ENCODE measurements at places on chromosomes 3 and 15.

GRCh38 chr15:34708422-34708821 lies 46.4 kb downstream of the GJD2 start:
- DNase-seq = peak; percentile 10

GRCh38 chr3:169161011-169161410 lies 502.5 kb downstream of the MECOM start:
- no peak for DNase-seq

DNA sequence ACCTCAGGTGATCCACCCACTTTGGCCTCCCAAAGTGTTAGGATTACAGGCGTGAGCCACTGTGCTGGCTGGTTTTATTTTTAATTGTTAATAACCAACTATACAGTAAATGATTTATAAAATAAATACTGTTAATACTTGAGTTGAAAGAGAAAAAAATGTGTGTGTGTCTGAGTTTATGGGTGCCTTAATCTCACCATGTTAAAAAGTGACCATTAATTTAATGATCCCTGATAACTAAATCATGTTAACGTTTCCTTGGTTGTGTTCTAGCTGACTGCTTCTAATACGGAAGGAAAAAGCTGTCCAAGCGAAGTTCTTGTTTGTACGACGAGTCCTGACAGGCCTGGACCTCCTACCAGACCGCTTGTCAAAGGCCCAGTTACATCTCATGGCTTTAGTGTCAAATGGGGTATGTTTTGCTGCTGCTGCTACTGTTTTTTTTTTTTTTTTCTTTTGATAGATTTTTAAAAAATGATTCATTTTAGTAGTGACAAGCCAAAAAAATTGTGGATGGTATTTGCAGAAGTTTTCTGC lies 113.5 kb downstream of the GHSR start:
- no peak for DNase-seq

DNA sequence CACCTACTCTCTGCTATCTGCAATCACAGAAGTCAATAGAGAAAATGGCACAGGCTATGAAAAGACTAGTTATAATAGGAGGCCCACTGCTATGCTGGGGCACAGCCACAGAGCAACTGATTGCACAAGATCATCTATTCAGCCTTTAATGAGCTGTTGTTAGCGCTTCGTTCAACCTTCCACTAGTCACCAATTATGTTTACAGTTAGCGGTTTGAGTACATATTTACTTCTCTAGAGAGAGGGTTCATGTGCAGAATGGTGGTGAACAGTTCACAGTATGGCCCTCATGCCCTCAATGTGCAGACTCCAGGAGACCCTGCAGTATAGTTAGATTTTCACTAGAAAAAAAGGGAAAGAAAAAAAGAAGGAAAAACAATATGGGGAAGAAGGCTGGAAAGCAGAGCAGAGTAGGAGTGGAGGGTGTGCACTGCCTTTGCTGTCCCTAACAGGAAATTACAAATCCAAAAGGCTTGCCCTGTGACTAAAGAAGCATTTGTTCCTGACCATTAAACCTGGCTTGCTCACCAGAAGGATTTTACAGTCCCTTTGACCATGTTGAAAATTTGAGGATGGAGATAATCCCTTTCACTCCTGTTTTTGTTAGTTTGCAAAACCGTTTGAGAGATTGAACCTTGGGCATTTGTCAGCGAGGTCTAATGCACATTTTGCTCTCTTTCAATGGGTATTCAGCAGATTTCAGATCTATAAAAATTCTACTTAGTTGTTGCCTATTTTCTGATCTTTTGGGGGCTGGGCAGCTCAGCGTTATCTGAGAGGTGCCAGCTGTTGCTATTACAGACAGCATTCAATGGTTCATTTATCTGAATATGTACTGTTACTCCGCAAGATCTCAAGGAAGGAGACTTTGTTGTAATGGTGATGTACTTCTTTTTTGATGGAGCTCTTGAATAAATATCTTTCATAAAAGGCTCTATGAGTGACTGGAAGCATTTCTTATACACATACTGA lies 296.1 kb downstream of the LSAMP start:
- DNase-seq = peak; percentile 34

- DNase-seq = no peak
Observed at GRCh38 chr3:144282313-144282712, 310.7 kb downstream of the DIPK2A start.

- DNase-seq = no peak
Observed at GRCh38 chr3:123478314-123478713, 29.4 kb upstream of the ADCY5 start.

DNA sequence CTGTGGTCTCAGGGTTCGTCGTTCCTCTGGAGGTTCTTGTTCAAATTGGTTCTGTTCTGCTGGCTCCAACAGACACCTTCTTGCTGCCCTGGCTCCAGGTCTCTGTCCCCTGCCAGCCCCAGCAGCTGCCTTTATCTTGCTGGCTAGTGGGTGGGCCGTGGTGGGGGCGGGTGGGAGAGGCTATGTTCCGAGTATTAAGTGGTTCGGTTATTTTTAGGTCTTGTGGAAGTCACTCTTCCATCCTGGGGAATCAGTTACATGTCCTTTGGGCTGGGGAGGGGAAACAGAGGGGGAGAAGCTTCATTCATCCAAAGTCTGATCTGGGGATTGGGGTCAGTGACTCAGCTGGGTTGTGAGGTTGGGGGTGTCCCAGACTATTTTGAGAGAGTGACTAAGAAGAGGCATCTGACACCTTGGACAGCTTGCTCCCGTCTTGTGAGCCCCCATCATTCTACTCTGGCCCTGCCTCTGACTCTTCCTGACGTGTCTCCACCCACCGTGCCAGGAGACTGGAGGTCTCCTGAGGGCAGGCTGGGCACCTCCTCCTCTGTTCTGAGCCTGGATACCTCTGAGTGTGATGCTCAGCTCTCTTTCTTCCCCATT lies at the start of gene XIRP1:
XIRP1 (minus strand) TSS at position 106 of the 603 bp plus-strand sequence. CDS start 3,150 bp downstream, outside the sequence.
- no peak for DNase-seq

DNA sequence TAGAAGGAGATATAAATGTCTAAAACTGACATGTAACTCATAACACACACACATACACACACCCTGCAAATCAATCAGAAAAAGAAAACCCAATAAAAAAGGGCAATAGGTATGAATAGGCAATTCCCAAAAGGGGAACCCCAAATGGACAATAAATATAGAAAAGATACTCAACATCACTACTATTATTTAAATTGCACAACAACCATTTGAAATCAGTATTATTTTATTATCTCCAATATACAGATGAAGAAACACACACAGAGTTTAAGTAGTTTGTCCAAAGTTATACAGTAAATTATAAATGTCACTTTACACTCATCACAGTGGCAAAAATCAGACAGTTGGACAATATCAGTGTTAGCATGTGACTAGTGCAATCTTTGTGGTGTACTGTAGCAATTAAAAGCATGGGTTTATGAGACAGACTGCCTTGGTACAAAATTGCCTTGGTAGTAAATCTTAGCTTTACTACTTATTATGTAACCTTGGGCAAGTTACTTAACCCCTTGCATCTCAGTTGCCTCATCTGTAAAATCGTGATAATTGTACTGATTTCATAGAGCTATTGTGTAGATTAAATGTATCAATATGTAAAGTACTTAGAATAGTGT lies 3.4 kb upstream of the FSTL1 start:
- no peak for DNase-seq

DNA sequence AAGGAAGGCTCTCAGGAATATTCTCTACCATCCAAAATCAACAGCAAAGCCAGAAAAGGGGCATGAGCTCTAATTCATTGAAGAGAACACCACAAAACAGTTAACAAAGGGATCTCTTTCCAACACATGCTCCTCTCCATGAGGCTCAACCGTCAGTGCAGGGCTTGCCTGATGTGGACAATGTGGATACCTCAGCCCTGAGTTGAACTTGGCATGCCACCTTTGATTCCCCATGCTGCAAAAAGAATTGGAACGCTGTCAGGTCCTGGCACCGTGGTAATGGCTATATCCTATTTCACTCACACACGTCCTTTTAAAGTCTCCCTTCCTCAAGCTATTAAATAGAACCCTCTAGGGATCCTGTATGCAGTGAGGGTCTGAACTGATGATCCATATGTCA lies 30.7 kb upstream of the IP6K2 start:
- no peak for DNase-seq

GRCh38 chr3:159825216-159825854 lies 163.3 kb upstream of the IL12A start:
- no peak for DNase-seq

- DNase-seq = no peak
Observed at GRCh38 chr3:28406241-28406640, 57.6 kb upstream of the AZI2 start.

DNA sequence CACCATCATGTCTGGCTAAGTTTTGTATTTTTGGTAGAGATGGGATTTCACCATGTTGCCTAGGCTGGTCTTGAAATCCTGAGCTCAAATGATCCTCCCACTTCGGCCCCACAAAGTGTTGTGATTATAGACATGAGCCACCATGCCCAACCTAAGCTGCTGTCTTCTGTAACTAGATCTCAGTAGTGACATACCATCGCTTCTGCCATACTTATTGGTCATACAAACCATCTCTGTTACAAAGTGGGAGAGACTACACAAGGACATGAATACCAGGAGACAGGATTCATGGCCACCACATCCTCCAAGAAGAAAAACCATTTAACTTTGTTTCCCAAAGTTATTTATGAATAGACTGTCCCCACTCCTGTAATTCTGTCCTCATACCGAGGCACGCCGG lies 81.3 kb downstream of the SMAD6 start:
- DNase-seq = no peak

DNA sequence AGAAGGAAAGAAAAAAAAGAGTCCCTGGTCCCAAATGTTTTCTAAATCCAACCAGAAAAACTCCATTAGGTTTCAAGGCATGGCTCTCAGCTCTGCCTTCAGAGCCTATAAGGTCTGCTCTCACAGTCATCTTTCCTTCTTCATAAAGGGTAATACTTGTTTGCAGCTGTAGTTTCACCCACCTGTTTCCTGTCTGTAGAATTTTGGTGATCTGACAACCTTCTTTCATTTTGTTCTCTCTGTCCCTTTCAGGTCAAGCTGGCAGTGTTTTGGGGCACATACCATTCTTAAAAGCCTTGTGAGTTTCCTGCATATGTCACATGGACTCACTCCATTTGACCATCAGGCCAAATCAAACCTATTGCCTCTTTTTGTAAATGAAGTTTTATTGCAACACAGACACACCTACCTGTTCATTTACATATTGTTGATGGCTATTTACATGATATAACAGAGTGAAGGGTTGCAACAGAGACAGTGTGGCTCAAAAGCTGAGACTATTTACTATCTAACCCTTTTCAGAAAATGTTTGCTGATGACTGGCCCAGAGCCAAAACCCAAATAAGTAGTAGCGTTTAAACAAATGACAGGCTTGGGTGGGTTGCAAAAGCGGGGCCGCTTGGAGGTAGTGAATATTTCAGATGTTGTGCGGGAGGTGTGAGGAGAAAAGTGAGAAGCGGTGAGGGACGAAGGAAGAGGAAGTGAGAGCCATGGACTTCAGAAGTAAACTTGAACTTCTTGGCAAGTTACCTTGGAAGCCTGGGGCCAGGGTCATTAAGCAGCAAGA lies 292.7 kb upstream of the PROK2 start:
- no peak for DNase-seq

GRCh38 chr3:29318251-29318650 lies 37.4 kb downstream of the RBMS3 start:
- DNase-seq = peak; percentile 32

- DNase-seq = no peak
Observed at GRCh38 chr15:52505151-52505550, 23.5 kb downstream of the MYO5A start.

GRCh38 chr3:65597226-65597951 lies 441.3 kb downstream of the MAGI1 start:
- DNase-seq = no peak

DNA sequence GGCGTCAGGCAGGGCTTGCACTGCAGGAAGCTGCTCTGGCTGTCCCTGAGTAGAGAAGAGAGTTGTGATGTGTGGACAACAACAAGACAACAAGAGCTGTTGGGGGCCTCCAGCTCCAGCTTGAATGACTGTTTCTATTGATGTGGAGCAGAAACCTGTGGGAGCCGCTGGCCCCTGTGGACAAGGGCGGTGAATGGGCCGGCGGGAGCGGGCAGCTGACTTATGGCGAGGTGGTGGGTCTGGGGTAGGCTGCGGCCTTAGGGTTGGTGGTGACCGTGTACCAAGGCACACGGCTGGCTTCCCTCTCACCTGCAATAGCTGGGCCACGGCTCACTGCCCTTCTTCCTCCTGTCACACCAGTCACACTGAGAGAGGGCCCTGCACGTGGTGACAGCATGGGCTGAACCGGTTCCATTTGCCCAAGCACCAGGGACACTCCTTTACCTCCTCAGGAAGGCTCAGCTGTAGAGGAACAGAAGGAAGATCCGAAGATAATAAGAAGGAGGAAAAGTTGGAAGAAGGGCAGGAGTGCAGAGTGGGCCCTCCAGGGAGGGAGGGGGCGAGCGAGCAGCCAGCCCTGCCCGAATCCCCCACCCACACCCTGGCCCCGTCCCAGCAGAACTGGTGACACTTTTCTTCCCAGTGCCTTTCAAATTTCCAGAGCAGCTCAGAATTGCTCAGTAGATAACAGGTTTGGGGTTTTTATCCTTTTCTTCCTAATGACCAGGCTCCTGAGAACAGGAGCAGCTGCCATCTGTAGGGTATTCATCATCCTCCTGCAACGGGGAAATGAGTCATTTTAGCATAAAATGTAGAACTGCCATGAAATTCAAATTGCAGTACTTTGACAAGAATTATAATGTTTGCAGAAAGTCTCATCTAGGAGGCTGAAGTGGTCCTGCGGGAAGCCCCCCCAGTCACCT lies 136.9 kb downstream of the TJP1 start:
- no peak for DNase-seq

DNA sequence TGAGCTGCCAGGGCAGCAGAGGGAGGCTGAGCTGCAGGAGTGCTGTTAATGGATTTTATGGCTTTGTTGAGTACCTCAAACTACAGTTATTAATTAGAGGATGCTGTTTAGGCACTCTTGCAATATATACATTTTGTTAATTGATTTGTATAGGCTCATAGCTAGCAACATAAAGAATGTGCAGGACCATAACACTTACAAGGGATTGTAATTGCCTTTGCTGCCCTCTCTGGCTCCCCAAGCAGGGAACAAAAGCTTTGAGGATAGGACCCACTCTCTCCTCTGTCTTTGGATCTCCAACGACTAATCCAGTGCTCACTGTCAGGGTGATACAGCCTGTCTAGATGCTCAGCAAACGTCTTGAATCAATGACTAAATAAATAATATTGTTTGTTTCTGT lies 1.2 kb upstream of the CLSTN2 start:
- DNase-seq = no peak

GRCh38 chr3:25465266-25465860 lies 37.3 kb downstream of the RARB start:
- DNase-seq = peak; percentile 5

GRCh38 chr15:45729141-45729540 lies 94.3 kb downstream of the SQOR start:
- peak; percentile 53 for DNase-seq

DNA sequence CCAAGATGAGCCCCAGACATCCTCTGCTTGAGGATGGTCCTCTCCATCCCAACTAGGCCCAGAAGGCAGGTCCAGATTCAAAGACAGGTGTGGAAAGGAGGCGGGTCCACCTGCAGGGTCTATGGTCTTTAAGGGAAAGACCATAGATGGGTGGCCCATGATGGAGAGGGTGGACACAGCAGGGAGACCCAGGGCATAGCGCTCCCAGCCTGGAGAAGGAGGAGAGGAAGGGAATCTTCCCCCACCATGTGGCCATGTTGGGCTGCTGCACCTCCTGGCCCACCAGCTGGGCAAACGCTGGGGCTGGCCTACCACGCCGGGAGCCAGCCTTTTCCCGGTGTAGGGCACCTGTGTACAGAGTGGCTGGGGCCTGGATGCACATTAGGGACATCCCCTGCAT lies 265.2 kb upstream of the TLE3 start:
- DNase-seq = no peak

GRCh38 chr15:59443341-59444072 lies 5.5 kb downstream of the FAM81A start:
- DNase-seq = no peak

- DNase-seq = no peak
Observed at GRCh38 chr3:44329946-44330345, 8.6 kb upstream of the TCAIM start.
